ENCODE measurements at places on chromosomes 16 and 17.

- no peak for DNase-seq
Observed at GRCh38 chr17:7816926-7817642, 16.9 kb upstream of the KDM6B start.

DNA sequence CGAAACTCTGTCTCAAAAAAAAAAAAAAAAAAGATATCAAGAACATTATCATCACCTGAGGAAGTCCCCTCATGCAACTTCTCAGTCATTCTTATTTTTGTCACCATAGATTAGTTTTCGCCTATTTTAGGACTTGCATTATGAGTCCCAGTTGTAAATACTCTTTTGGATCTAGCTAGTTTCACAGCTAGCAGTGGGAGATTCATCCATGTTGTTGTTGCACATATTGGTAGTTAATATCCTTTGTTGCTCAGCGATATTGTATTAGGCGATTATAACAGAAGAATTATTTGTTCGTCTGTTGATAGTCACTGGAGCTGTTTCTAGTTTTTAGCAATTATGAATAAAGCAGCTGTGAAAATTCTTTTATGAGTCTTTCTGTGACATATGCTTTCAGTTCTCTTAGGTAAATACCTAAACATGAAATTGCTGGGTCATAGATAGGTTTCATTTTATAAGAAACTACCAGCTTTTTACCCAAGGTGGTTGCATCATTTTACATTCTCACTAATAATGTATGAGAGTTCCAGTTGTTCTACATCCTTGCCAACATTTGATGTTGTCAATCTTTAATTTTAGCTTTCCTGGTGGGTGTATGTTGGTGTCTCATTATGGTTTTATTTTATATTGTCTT, 40.7 kb upstream of the MAP3K14 start:
- no peak for DNase-seq

DNA sequence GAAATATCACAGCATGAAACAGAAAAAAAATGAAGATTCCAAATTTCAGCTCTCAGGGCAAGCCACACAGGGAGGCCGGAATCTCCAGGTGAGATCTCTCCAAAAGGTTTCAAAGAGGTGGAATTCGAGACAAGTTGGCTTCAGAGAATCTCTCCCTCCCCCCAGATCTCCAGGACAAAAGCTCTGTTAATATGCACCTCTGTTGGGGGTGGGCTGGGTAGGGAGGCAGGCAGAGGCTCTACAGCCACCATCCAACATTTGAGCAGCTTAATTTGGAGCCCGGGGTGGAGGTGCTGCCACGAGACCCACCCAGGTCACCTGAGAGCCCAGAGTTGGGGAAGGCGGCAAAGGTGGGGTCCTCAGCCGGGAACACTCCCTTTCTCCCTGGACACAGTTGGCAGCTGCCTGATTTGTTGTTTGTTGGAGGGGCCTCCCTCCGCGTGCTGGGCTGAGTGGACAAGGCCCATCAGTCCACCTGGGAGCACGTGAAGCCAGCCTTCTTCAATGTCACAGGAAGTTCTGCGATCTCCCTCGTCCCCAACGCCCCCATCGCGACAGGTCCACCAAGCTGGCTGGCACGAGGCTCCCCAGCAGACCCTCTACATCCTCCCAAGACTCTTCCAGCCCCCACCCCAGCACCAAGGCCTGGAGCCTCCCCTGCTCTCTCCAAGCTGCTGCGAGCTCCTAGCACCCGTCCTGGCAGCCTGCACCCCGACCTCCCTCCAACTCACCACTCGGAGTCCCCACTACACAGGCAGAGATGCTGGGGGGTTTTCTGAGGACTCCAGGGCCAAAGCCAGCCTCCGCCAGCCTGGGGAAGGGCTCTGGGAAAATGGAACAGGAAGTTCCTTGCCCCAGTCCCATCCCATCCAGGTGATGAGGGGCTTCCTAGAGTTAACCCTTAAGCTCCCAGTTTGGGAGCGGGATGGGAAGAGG, at the start of gene ZSCAN10:
TSS of gene ZSCAN10 (minus strand) at position 836 of the 936 bp plus-strand sequence. CDS start 6,357 bp downstream, outside the sequence.
- no peak for DNase-seq

- DNase-seq, result no peak
Observed at GRCh38 chr17:44241106-44241624, 21.7 kb upstream of the UBTF start.

DNA sequence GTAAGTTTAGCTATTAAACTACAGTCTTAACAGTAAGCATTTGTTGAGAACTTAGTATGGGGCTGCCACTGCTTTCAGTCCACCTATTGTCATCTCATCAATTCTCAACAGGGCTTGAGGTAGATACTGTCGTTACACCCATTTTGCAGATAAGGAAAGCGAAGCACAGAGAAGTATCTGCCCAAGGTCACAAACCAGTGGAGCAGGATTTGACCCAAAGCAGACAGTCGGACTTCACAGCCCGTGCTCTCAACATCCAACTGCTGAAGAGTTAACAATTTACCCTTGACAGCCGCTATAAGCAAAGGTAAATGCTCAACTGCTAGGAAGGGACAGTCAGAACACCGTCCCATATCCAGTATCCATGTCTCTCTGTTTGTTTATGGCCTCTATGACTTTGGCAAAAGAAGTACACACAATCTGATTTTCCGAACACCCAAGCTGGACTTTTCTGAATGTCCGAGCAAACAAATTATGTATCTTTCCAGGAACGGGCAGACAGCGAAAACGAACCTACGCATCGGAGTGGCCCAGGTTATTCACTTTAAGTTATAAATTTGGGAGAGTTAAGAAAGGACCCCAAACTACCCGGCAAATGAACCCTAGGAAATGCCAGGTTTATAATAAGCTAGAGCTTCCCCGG, 1.2 kb downstream of the SIAH1 start:
- no peak for DNase-seq

GRCh38 chr17:37391146-37391545, 15.4 kb downstream of the C17orf78 start:
- no peak for DNase-seq

GRCh38 chr17:75504347-75505151, 10.8 kb downstream of the CASKIN2 start:
- no peak for DNase-seq

GRCh38 chr16:57341441-57342303, 16.9 kb upstream of the CCL22 start:
- DNase-seq, result peak; percentile 97

GRCh38 chr17:35799942-35800341, 4.5 kb upstream of the MMP28 start:
- DNase-seq, result peak; percentile 86

DNA sequence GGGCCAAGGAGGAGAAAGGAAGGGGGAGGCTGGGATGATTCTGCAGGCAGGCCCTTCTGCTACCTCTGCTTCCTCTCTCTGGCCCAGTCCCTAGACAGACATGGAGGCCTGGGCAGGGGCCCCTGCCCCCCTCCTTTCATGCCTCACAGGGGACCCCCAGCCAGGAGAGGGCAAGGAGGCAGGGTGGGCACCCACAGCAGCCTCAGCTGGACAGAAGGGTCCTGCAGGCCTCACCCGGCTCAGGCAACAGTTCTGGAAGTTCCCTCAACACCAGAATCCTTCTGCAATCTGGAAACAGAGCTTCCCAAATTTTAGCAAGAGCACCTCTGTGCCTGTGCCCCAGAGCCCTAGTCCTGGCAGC, 8.7 kb downstream of the ARHGAP27 start:
- no peak for DNase-seq

- DNase-seq, result no peak
Observed at GRCh38 chr16:67238278-67238575, 9.1 kb downstream of the FHOD1 start.

- DNase-seq, result no peak
Observed at GRCh38 chr17:18937981-18938691, 13.8 kb upstream of the SLC5A10 start.

DNA sequence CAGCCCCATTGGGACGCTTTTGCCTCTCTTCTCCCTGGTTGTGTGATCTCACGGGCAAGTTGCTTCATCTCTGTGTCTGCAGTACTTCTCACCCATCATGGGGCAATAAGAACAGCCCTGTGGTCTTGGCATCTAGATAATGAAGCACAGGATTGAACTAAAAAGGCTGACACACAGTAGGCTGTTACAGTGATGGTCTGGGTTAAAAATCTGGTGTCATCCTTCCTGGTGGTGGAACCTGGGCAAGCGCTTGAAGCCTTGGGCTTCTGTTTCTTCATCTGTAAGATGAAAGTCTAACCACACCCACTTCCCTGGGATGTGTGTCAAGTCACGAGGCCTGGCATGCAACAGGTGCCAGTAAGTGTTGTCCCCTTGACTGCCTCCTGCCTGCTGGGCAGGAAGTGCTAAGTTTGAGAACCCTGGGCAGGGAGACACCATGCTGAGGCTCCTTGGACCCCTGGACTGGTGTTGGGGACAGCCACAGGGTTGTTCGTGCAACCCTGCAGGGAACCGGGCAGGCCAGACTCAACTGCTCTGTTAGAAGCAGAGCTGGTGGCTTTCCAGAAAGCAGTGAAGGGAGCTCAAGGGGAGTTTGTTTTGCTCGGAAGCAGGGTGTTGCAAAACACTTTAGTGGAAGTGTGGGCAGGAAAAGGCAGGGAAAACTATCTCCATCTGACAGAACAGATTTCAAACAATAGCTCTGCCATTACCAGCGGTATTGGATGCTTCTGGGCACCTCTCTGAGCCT, 5.9 kb upstream of the MAP2K3 start:
- no peak for DNase-seq

- DNase-seq, result peak; percentile 69
Observed at GRCh38 chr17:45171338-45172231, 9.9 kb downstream of the HEXIM2 start.

- no peak for DNase-seq
Observed at GRCh38 chr17:33112763-33113162, 121.1 kb downstream of the SPACA3 start.

DNA sequence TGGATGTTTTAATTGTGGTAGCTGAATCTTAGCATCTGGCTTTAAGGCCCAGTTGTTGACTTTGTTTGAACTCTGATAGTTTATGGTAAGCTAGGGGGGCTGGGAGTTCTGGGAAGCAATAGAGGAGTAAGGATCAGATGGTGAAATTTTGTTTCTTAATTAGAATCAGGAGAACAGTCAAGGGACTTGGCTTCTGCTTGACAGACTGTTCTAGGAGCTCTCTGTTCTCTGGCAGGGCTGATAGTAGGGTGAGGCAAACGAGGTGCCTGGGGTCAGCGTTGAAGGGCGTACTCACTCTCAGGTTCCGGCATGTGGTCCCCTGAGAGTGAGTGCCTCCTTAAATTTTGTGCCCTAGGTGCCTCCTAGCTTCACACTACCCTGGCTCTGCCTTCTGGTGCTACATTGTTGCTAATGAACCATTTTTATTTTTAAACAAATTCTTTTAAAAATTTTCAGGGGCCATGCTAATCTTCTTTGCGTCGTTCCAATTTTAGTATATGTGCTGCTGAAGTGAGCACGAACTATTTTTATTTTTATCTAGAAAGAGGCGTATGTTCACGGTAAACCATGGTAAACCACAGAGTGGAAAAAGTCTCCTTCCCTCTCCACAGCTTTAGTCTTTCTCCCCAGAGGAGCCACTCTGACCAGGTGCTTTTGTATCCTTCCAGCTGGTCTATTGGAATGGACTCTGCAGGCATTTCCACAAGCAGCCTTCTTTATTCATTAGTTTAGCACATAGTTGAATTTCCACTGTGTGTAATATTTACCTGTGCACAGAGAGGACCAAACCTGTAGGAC, 19.7 kb downstream of the SLC7A6 start:
- DNase-seq, result peak; percentile 81

DNA sequence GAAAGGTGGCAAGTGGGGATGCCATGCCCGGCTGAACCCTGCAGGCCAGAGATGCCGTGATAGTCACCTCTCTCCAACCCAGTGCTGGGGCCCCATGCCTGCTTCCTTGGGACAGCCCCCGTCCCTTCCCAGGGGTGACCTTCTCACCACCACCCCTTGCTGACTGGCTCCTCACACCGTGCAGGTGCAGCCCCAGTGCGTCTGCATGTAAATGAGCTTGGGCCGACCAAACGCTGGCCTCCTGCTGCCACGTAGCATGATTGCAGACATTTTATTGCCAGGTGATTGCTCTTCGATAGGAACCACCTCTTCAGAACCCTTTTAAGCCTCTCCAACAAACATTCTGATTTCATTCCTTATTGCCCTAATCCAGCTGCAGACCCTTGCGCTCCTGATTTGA, 32.5 kb downstream of the ASIC2 start:
- no peak for DNase-seq

DNA sequence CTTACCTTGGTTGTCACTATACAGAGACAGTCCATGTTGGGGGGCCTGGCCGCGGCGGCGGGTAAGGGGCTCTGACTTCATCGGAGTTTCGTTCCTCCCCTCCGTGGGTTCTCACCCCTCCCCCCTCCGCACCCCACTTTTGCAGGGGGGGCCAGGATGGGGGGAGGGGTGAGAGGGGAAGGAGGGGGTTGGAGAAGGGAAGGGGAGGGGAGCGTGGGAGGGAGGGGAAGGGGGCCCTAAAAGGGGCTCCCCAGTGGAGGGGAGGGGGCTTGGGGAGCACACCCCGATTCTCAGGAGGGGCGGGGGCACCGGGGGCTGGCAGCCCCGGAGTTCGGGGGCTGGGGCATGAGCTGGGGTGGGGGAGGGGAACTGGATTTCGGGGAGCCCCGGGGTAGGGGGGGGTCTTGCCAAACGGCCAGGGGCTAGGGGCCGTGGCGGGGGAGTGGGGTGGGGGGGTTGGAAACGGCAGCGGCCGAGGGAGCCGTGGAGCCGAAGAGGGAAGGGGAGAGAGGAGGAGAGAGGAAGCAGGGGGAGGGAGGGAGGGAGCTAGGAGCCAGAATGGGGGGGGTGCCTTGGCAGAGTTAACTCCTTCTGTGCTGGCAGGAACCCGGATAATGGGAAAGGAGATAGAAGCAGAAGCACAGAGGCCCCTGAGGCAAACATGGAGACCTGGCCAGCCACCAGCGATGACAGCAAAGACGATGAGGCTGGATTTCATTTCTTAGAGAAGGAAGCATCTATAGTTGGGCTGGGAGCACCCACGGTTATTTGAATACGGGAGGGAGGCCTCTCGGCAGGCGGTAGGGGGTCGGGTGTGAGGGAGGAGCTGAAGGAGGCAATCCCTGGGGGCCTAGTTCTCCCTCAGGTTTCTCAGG, 2.3 kb downstream of the DLG4 start:
- peak; percentile 76 for DNase-seq

Data from fibroblast of gingiva (primary cell).